ENCODE measurements at places on chromosomes 3 and 15.
A peak's percentile ranks its signal among the peaks of the same experiment; 100 is the strongest.

- DNase-seq: no peak
Observed at GRCh38 chr3:169754711-169755110, 10.1 kb downstream of the TERC start.

GRCh38 chr3:10867384-10867783 lies 51.4 kb downstream of the SLC6A11 start:
- no peak for DNase-seq

- DNase-seq: no peak
Observed at GRCh38 chr3:187725224-187725623, 20.0 kb downstream of the BCL6 start.

DNA sequence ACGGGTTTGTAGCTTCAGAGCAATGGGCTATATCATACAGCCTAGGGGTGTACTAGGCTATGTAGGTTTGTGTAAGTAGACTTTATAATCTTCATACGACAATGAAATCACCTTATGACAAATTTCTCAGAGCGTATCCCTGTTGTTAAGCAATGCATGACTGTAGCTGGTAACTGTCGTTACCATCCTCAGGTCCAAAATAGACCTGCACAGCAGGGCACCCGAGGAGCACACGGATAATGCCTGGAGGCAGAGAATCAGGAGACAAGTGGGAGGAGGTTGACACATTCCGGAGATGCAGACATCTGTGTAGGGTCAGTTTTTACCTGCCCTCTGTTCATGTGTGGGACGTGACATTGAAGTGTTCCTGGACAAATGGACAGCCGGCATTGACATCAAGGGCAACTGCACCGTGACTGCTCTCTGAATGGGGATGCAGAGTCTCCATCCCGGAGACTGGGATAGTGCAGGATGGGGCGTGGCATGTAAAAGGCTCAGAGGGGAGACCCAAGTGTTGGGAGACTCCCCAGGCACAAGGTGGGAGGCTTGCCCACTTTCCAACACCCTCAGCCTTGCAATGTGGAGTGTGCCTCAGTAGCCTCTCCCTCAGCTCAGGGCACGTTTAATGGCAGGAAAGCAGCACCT lies 45.9 kb upstream of the PGPEP1L start:
- no peak for DNase-seq

DNA sequence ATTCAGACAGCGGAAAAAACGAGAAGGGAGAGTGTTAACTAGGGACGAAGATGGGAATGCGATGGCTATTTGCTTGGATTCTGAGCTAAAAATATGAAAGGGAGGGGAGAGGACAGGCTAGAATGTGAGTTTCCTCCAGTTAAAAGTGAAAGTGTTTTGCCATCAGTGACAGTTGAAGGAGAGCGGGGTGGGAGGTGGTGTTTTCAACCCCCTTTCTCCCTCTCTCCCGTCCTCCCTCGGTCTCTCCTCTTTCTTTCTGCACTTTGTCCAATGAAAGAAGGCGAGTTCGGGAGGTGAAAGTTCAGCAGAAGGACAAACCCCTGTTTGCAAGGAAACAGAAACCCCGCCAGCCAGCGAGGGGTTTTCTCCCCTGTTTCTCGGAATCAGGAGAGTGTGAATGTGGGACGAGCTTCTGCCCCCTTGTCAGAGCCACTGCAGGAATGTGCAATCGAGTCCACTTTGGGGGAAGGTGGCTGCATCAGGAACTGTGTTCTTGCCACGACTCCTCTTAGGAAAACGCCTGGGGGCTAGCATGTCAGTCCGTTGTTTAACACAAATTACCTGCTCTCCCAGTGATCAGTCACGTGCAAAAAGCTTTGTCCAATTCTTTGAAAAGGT lies 975 bp upstream of the FOXP1 start:
- peak; percentile 8 for DNase-seq

DNA sequence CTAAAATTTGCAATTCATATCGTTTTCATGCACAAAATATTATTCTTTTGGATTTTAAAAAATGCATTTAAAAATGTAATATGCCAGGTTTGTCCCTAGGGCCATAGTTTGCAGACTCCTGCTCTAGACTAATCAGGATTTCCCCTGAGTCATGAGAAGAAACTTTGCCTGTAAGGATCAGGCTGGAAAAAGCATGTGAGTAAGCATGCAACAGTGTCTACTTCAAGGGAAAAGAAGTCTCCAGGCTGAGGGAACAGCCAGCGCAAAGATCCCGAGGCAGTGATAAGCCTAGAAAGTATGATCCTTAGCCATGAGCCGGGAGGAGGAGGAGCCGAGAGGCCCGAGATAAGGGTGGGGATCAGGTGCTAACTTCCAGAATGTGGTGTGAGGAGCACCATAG lies 382.8 kb upstream of the CFAP20DC start:
- DNase-seq: no peak

DNA sequence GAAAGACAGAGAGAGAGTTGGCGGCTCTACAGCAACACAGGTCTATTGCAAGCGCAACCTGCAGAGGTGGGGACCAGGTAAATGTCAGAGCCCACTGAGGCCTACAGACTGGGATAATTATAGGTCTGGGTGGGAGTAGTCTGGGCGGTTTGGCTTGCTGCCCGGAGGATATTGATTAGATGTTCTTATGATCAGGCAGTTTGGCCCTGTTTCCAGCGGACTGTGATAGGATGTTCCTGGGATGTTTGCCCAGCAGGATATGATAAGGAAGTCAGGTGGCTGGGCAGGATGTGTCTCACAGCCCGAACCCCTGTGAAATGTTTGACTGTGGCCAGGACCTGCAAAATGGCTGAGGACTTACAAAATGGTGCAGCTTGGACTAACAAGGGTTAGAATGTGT lies 364.9 kb downstream of the NAALADL2 start:
- no peak for DNase-seq

- no peak for DNase-seq
Observed at GRCh38 chr3:89851974-89852621, 744.7 kb downstream of the EPHA3 start.

DNA sequence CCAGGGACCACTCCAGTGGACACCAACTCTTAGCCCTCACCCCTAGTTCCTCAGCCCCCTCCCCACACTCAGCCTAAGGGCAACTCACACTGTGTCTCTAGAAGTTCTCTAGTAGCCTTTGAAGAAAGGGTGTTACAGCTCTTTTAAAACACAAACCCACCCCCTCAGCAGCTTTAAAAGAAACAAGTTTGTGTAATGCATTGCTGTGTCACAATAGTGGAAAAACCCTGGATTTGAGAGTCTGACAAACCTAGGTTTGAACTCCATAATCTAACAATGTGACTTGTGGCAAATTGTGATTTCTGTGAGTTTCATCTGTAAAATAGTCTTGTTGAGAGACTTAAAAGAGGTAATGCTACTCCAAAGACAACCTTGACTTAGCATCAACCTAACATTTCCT lies 54.0 kb downstream of the PLCH1 start:
- no peak for DNase-seq
